ENCODE measurements at places on chromosomes 16 and 17.

GRCh38 chr17:7851438-7852261, 3.2 kb upstream of the TMEM88 start:
- DNase-seq: peak; percentile 81

GRCh38 chr16:87918338-87918737, 18.0 kb downstream of the CA5A start:
- DNase-seq: no peak

DNA sequence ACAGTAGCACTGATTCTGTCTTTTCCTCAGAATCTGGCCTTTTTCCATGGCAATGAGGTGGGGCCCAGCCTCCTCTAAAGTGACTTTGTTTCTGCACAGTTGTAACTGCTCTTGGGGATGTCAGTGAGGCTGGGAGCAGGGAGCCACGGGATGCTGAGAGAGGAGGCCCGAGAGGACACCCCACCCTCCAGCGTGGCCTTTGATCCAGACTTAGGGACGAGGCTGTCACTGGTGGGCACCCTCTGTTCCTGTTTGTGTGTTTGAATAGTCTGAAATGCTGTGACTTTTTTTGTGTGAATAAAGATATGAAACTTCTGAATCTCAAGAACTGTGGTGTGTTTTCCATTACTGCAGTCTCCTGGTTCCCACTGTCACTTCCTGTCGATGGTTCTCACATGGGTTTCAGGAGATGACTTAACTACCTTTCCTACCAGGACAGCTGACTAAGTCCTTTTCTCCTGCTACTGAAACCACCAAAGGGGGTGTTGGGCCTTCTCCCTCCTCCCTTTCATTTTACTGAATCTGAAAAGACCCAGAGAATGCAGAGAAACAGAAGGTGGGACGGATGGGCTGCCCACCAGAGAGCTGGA, 18.6 kb downstream of the KCTD2 start:
- no peak for DNase-seq

GRCh38 chr17:55660178-55660886, 62.3 kb downstream of the TMEM100 start:
- DNase-seq: no peak

- no peak for DNase-seq
Observed at GRCh38 chr17:51036084-51036483, 84.6 kb downstream of the SPAG9 start.

Measured in activated CD8-positive, alpha-beta memory T cell treated with anti-CD3 and anti-CD28 coated beads for 4 hours (primary cell).